ENCODE measurements at places on chromosomes 6 and 20.

GRCh38 chr20:25018425-25018824 lies 25.9 kb upstream of the APMAP start:
- DNase-seq: no peak

DNA sequence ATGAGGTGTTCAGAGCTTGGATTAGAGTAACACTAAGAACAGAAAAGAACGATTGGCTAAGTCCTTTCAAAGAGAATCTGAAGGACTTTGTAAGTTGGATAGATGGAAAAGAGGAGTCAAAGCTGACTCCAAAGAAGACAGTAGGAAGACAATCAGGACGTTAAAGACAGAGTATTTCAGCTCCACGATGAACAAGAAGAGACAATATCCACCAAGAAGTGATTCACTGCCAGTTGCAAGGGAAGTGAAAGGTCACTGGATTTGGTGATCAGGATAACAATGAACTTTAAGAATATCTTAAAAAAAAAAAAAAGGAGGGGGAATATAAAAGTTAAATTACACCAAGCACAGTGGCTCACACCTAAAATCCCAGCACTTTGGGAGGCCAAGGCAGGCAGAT lies 17.9 kb downstream of the REPS1 start:
- DNase-seq: no peak

DNA sequence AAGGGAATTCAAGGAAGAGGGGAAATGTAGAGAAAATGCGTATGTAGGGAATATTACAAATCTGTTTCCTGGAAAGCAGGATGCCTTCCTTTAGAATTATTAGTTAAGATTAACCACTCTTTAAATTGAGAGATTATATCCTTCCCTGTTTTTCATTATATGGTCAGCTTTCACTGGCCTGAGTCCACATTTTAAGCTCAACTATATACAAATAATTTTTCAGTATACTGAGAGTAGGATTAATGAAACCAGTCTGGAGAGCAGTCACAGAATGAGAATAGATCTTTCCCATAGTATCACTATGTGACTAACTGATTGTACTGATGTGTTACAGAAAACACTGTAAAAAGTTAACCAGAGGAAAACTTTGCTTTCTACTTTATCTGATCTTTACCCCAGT lies 306.3 kb downstream of the LAMA2 start:
- DNase-seq: no peak

DNA sequence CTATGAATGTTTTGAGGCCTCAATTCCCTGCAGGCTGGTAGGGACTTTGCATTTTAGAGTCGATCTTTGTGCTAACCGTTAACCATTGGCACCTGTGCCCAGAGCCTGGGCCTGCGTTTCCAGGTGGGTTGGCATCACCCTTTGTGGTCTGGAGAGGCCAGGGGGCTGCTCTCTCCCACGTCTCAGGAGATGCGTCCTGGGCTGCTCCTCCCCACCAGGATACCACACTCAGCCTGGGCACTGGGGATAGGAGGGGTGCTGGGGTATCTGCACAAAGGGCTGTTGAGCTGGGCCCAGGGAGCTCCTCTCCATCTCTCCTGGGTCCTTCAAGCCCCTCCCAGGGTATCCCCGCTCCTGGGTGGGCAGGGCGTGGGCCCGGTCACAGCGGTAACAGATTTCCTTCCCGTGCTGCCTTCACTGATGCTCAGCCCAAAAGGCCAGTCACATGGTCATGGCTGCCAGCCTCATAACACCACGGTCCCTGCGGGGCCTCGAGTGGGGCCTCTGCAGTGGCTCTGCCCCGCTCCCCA lies 266.2 kb downstream of the TAF4 start:
- DNase-seq: no peak
